ENCODE measurements at places on chromosomes 6 and 20.

DNA sequence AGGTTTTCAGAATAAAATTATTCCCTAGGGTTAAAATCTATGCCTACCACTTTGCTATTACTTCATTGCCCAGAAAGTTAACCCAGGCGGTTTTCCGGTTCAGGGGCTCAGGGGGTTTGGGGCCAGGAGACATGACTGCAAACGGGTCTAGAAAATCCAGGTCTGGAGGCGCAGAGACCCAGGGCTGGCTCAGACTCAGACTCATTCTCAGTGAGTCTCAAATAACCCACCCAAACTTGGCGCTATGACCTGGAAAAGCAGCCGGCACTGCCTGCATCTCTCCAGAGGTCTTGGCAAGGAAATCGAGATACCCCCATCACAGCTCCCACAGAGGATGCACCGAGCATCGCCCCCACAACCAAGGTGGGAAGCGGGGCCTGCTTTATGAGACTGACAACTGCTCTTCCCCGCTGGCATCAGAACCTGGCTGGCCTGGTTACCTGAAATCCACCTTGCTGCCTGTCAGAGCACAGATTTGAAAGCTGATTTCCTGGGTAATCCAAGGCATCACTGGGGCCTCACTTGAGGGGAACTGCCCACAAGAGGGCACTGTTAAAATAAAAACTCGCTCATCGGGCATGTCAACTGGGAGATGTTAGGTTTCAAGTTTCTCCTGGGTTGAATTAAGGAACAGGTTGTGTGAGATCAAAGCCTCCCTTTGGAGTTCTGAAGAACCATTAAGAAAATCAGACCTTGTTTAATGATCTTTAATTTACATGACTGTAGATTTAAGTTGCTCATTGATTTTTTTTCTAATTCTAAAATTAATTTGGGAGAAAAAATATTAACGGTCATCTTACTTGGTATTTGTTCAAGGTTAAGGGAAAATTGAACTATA, 55.1 kb downstream of the KIF16B start:
- no peak for DNase-seq

GRCh38 chr20:48612335-48612734, 215.5 kb downstream of the PREX1 start:
- DNase-seq: no peak

DNA sequence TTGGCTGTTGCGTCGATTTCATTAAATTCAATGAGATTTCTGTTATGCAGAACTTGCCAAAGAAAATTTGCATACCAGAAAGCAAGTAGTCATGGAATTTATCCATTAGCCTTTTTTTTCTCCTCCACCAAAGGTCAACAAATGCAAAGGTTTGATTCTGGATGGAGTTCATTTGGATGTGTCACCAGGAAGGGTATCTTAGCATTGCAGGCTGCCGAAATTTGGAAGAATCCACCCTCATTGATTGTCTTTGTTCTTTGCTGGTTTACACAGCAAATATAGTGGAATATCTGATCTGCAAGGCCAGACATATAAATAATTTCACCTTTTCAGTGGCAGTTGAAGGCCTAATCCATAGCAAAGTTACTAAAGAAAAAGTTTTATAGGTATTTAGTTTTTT, 229.4 kb upstream of the SLC35B3 start:
- DNase-seq: no peak

DNA sequence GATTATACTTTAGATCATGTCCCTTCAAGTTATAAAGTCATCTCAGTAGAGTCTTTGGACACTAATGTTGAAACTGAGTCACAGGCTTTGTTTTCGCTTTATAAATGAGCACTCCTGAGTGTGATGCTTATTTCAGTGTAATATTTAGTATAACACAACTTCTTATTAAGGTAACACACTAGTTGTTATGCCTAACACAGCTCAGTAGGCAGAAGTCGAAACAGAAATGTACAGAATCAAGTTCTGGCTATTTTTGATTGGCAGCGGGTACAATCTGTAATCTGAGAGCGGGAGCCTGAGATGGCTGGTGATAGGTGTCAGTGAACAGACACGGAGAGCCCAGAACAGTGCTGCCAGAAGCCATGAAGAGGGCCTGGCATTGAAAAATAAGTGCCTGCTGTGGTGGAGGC, 11.4 kb downstream of the HECA start:
- DNase-seq: no peak

DNA sequence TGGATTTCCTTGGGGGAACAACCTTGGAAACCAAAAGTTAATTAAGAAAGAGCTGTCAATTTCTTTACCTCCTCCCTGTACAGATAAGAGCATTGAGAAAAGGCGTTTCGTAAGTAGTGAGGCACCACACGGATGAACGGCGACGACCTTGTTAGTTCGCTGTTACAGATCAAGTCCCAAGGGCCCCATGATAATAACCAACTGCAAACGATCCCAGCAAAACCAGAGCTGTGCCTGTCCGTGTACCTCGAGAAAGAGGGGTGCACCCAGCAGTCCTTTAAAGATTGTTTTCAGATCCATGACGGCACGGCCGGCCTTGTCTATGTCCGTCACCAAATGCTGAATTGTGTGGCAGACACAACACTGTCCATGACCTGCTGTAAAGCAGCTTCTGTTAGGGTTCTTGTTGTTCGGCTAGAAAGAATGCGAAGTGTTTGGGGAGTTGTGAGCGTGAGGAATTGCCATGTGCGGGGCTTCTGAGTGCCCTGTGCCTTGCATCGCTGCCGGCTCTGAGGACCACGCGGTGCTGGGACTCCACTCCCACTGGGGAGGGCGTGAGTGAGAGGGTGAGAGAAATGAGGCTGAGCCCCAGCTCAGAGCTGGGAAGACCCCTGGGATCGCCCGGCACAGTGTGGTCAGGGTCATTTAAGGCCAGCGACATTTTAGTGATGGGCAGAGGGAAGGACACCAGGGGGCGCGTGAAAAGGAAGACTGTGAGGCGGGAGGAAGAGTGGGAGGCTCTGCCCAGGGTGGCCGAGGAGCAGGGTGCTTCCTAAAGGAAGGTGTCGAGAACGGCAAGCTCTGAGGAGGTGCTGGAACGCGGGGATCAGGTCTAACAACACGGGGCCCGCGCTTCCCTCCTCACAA, 136.8 kb upstream of the RPS6KA2 start:
- DNase-seq: no peak

DNA sequence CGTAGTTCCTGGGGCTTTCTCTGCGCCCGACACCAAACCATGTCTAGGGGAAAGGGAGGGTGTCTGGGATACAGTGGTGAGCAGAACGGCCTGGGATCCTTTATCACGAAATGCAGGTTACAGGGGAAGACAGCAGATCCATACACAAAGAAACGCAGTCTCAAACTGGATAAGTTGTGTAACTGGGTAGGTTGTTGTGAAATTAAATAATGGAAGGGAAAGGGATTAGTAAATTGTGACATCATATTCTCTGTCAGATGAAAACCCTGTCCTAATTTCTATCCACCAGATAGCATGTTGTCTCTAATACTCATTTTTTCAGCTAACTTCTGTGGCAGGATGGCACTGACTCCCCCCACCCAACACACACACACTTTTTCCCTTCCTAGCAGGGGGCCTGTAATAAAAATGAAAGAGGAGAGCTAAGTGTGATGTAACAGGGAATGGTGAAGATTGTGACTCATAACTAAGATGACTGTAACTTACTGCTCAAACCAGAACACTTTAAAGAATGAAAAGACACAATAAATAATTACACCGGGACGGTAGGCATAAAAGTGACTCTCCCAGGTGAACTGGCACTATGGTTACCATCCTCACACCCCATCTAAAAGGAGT, 769 bp upstream of the TRPC4AP start:
- DNase-seq: peak; percentile 57

- DNase-seq: no peak
Measured at GRCh38 chr6:136011475-136011874, 160.0 kb downstream of the PDE7B start.

Data from HS-5 (cell line).